Stimulated activated CD8-positive, alpha-beta memory T cell treated with anti-CD3 and anti-CD28 coated beads, Interleukin-15, amount 100 ng/mL, for 4 hours (primary cell): ENCODE measurements at places on chromosomes 4 and X.

DNA sequence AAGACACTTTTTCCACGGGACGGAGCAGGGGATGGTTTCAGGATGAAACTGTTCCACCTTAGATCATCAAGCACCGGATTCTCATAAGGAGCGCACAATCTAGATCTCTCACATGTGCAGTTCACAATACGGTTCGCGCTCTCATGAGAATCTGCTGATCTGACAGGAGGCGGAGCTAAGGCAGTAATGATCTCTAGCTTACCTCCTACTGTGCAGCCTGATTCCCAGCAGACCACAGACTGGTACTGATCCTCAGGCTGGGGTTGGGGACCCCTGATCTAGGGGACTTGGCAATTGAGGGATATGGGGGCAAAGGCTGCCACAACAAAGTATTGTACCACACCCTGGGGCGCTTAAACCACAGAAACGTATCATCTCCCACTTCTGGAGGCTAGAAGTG, 25.7 kb downstream of the ZNF185 start:
- DNase-seq, result no peak

DNA sequence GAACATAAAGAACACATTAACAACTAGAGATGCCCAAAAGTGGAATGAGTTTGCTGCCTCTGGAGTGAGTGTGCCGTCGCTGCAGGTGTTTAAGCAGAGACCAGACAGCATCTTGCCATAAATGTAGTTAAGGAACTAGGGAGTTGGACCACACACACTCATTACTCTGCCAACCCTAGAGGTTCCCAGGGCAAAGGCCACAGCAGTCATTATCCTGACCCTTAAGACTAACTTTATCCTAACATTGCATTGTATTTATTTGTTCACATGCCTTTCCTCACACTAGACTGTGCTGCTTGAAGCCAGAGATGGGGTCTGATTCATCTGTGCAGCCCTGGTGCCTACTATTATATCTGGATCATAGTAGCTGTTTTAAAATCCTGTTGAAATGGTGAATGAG, 16.9 kb upstream of the PLA2G12A start:
- no peak for DNase-seq

GRCh38 chr4:86033171-86033570, 326.7 kb downstream of the MAPK10 start:
- no peak for DNase-seq

GRCh38 chrX:31057691-31058090, 14.2 kb downstream of the FTHL17 start:
- DNase-seq, result no peak

DNA sequence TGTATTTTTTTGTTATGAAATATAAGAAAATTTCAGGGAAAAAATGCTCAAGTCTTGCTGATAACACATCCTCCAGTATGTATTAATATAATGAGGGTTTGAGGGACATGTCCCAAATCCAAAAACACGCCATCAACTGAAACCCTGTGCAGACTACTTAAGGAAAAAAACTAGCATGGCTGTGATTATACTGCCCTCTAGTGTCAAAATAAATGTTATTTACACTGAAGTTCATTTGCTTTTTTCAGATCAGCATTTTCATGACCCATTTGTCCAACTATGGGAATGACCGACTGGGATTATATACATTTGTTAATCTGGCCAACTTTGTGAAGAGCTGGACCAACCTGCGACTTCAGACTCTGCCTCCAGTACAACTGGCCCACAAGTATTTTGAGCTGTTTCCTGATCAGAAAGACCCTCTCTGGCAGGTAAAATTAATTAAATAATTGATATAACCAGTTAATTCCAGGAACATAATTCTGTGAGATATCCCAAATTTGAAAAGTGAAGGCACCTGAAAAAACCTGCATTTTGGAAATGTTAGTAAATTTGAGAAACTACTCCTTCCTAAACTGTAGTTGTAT, 128.5 kb downstream of the PRSS12 start:
- no peak for DNase-seq

DNA sequence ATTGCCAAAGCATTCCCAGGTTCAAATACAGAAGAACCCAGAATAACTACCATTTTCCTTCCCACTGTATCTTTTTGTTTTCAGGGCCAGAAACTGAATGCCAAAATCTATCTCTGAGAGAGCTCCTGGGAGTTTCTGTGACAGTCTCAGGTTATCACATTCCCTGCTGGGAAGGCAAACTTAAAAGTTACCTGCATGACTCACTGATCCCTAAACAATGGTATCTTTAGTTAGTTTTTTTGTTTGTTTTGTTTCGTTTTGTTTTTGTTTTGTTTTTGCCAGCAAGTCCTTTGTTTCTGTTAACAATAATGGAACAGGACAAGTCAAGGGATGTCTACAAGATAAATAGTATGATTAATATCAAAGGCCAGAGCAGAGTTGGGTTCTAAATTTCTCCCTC, 34.3 kb downstream of the PAPSS1 start:
- DNase-seq, result no peak

- DNase-seq, result no peak
Measured at GRCh38 chrX:68939868-68940267, 111.0 kb downstream of the EFNB1 start.

- DNase-seq, result no peak
Measured at GRCh38 chr4:4323705-4324534, 33.9 kb downstream of the ZBTB49 start.

DNA sequence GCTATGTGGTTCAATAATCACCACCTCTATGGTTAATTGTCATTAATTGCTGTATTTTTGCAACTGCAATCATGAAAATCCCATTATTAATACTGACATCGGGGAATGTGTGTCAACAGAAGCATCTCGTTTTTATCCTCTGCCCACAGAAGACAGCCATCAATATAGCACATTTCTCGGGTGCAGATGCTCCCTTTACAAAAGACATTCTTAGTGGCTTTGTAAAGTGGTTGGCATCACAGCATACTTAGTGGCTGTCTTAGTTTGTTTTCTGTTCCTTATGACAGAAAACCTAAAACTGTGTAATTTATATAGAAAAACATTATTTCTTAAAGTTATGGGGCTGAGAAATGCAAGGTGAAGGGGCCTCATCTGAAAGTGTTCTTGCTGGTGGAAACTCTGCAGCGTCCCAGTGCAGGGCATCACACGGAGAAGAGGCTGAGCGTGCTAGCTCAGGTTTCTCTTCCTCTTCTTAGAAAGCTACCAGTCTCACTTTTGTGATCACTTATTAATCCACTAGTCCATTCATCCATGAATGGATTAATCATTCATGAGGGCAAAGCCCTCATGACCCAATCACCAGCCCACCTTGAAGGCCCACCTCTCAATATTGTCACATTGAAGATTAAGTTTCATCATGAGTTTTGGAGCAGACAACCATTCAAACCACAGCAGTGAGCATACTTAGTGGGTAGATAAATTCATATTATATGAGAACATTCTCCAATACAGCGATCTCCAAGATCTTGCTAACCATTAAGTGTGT, 1067.7 kb upstream of the PABPC4L start:
- DNase-seq, result no peak

GRCh38 chr4:176261018-176261417, 8.0 kb downstream of the ASB5 start:
- DNase-seq, result no peak

- no peak for DNase-seq
Measured at GRCh38 chr4:84459783-84460182, 39.3 kb downstream of the NKX6-1 start.
